ENCODE measurements at places on chromosomes 4 and X. TPM values are rescaled to one million over a fixed set of nuclear protein-coding genes. Genes with fewer than 3 reads are reported as not detected.

The HTN1 gene
- not detected for total RNA-seq

The C4orf50 gene
- 0.02 TPM for total RNA-seq

The APLN gene
- 25.9 TPM for total RNA-seq

The ATP8A1 gene
- 14.0 TPM for total RNA-seq

The WAS gene
- 2.6 TPM for total RNA-seq

The HGFAC gene
- 0.67 TPM for total RNA-seq

The ETFDH gene
- total RNA-seq: 391 TPM

GRCh38 chrX:12865359-12865758, 1.5 kb upstream of the TLR7 start:
- no peak for DNase-seq

- no peak for DNase-seq
These were observed 671 bp downstream of the HPF1 start for GRCh38 chr4:169756971-169757574.

DNA sequence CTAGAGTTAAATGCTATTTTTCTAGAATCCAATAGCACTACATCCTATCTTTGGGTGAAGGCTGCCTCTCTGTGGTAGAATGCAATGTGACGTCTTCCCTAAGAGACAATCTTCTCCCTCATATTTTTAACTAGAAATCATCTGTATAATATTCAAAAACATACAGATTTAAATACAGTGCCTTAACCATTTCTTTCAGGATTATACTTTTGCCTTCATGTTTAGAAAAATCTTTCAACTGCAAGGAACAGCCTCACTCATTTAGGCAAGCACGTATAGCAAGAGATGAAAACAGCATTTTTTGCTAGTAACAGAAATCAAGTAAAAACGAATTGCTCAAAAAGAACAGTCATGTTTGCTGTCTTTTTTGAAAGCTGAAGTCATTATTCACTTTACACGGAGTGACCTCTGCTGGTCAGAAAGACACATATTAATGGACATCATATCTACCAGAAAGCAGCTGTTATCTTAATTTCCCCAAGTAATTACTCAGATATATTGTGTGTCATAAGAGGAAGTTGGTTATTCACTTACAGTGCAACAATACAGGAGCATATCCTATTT, 422.3 kb downstream of the STPG2 start:
- DNase-seq: no peak

- no peak for DNase-seq
These were observed 163.0 kb downstream of the FRMPD4 start for GRCh38 chrX:12301288-12301687.

DNA sequence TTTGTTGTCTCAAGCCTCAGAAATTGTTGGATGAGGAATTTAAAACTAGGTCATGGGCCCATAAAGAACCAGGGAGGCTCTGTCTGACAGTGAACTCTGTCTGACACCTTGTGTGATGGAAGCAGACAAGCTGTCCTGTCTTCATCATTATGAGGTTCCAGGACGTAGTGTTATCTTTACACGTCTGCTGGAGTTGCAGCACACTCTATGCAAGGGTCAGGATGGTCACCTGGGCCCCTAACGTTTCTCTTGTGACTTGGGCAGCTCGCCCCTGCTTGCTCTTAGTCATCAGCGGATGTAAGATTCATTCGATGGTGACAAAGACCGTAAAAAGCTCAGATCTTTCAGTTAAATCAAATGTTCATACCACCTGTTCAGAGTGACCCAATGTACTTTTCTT, 92.0 kb upstream of the ADGRG2 start:
- no peak for DNase-seq

- no peak for DNase-seq
These were observed 81.1 kb upstream of the CT45A1 start for GRCh38 chrX:135632353-135632752.

GRCh38 chrX:115023139-115023538, 5.7 kb upstream of the IL13RA2 start:
- DNase-seq: no peak

- DNase-seq: no peak
These were observed 499 bp downstream of the CYP2U1 start for GRCh38 chr4:107931775-107932321.

All from left ventricle myocardium superior (tissue), 1 donor.